Activated T-cell treated with anti-CD3 and anti-CD28 coated beads for 48 hours (primary cell): ENCODE measurements at places on chromosomes 5 and 9.
A peak's percentile ranks its signal among the peaks of the same experiment; 100 is the strongest.

- no peak for DNase-seq
Observed at GRCh38 chr5:130514984-130515690, 610.9 kb downstream of the CHSY3 start.

- peak; percentile 68 for DNase-seq
Observed at GRCh38 chr5:179806250-179807048, at the start of gene MGAT4B. Gene MGAT4B, minus strand, starts transcription at chr5:179806866. Its CDS starts 283 bp downstream, at chr5:179806583.

DNA sequence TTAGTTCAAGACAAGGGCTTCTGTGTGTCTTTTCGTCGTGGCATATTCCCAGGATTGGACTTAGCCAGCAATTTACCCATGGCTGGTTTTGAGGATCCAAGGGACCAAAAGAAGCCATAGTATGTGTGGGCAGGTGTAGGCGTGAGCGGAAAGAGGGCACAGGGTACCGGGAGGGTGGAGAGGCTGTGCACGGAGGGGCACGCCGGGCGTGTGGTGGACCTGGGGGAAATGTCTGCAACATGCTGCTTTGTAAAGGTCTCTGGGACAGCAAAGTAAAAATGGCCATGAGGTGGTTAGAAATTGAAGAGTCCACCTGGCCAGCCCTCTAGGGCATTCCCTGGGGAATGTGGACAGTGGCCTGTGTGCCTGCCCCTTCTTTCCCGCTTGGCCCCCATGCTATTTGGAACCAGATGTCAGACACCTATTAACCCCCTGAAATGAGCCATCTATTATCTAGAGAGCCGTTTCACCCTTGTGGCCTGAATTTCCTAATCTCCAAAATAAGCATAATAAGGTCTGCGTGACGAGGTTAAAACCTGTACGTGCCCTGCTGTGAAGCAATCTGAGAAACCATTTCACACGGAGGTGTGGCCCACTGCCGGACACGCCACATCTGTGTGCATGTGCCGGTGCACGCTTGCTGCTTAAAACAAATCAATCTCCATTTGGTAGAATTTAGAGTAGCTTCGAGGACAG, 5.1 kb downstream of the FLT4 start:
- DNase-seq: no peak

- DNase-seq: no peak
Observed at GRCh38 chr9:131982671-131983239, 96.9 kb downstream of the MED27 start.

DNA sequence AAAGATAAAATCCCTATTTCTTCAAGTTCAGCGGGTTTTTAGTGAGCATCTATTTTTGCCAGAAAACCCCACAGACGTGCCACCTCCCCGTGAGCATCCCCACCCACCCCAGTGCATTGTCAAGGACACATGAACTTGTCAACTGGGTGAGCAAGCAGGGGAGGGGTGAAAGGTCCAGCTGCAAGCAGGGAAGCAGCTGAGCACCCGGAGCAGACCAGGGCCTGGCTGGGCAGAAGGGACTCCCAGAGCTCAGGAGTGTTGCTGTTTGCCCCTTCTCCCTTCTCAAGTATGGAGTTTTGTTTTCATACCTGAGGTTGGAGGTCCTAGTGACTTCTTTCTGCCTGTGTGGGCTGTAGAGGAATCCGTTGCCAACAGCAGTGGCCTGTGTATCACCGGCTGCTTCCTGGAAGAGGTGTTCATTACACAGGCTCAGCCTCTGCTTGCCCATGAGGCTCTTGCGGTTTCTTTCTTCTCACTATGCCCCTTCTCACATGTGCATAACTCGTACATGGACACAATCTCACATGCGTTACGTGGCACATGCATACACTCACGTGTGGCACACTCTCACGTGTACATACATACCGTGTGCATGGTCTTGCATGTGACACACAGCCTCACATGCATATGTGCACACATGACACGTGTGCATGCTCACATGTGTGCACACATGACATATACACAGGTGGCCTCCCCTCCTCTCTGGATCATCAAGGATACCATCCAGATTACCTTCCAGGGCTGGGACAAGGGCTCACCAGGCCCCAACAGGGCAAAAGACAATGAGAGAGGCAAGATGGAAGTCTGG, 126.7 kb downstream of the MVB12B start:
- DNase-seq: no peak

- DNase-seq: no peak
Observed at GRCh38 chr5:107739661-107740060, 68.9 kb upstream of the EFNA5 start.

- no peak for DNase-seq
Observed at GRCh38 chr9:99261923-99262322, 39.8 kb downstream of the SEC61B start.

DNA sequence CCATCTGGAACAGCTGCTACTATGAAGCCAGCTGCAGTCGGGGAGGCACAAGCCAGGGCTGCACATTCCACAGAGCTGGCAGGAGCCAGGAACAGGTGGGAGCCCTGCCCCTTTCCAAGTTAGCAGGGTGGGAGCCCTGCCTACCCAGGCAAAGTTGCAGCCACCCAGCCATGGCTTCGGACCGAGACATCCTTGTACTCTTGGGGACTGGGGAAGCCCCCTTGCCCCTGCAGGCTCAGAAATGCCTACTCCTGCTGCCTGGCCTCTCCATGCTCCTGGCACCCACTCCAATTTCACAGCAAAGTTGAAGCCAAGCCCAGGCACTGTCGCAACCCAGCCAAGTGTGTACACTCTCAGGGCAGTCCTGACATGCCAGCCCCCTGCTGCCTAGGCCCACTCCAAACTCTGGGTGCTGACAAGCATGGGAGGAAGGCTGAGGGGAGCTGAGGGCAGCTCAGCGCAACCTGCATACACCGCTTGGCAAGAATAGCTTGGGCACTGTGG, 165.1 kb downstream of the RNF180 start:
- DNase-seq: no peak

DNA sequence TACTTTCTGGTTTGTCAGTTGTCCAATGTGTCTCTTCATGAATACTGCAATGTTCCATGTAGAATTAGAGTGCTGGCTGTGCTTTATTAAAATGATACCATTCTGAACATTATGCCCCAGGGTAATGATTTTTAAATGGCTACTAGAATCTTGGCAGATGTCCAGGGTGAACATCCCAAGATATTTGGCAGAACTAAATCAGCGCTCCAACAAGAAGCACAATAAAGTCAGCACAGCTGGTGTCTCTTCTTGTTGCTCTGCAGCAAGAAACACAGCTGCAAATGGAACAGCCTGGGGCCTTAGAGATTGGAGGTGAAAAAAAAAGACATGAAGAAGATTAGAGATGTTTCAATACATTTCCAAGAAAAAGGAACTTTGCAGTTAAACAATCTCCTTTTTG, 248.3 kb downstream of the CDH18 start:
- DNase-seq: no peak

- DNase-seq: no peak
Observed at GRCh38 chr5:7878381-7878873, 9.5 kb downstream of the MTRR start.

- DNase-seq: no peak
Observed at GRCh38 chr9:127683723-127684122, 23.1 kb upstream of the CFAP157 start.

- no peak for DNase-seq
Observed at GRCh38 chr5:145101246-145101645, 733.9 kb downstream of the PRELID2 start.

- no peak for DNase-seq
Observed at GRCh38 chr5:32357658-32358057, 44.9 kb upstream of the MTMR12 start.

- DNase-seq: no peak
Observed at GRCh38 chr5:151885138-151885908, 39.3 kb downstream of the GLRA1 start.

GRCh38 chr9:38638881-38639576, 18.6 kb upstream of the ANKRD18A start:
- DNase-seq: no peak

DNA sequence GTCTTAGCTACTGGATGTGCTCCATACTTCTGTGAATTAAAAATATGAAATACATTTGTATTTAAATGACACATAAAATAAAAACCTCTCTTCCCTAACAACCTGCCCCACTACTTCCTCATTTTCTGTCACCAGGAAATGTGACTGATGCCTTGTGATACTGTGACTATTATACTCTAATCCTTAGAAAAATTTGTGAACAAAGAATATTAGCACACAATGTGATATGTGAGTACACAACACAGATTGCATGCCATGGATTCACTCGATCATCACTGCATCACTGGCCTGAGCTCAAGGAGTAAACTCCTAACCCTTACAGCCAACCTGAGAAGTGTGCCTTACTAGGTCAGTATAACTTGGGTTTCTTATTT, 281.0 kb downstream of the EFNA5 start:
- DNase-seq: no peak

DNA sequence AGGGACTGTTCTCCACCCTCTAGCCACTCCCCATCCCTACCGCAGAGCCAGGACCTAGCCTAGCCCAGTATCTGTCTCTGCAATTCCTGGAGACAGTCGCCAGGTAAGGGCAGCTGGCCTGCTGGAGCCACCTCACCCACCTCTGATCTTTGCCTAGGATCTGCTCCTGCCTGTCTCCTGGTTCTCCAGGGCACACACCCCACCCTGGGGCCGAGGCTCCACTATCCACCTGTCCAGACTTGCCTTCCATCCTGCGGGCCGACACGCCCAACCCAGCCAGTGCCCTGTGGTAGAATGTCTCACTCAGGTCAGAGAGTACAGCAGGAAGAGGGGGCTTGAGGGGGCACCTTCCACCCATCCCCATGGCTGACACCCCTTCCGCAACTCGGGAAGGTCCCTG, 15.7 kb upstream of the AQP7 start:
- no peak for DNase-seq

- DNase-seq: no peak
Observed at GRCh38 chr5:96370976-96371375, 62.1 kb downstream of the PCSK1 start.

- no peak for DNase-seq
Observed at GRCh38 chr5:58640011-58640410, 57.1 kb downstream of the RAB3C start.

- no peak for DNase-seq
Observed at GRCh38 chr9:18143073-18143745, 330.7 kb upstream of the ADAMTSL1 start.

GRCh38 chr9:128389395-128390149, 18.4 kb downstream of the URM1 start:
- no peak for DNase-seq

GRCh38 chr5:80318212-80318611, 1.6 kb upstream of the SPZ1 start:
- DNase-seq: no peak

DNA sequence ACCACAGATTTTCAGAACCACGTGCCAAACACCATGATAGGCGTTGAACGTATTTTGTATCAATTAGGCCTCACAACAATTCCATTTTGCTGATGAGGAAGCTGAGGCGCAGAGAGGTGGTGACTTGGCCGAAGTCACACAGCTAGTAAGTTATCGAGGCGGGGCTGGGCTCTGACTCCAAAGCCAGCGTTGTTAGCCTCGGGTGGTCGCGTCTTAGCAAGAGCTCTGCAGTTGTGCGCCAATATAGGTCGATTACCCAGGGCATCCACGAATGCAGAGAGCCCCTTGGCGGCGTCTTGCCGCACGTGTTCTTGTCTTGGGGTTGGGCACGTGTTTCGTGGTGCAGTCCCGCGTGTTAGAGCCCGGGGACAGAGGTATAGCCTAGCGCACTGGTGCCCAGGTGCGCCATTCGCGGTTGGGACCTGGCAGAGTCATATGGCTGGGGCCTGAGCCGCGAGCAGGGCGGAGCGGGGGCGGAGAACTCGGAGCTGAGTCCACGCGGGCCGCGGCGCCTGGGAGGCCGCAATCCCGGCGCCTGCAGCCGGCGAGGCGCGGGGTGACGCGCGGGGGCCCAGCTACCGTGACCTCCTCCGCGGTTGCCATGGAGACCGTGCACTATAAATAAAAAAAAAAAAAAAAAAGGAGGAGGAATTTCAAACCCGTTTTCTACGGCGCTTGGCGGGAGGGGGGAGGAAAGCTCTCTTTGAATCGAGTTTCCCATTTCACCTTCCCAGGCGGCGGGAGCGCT, 62.3 kb downstream of the CXXC5 start:
- peak; percentile 41 for DNase-seq

DNA sequence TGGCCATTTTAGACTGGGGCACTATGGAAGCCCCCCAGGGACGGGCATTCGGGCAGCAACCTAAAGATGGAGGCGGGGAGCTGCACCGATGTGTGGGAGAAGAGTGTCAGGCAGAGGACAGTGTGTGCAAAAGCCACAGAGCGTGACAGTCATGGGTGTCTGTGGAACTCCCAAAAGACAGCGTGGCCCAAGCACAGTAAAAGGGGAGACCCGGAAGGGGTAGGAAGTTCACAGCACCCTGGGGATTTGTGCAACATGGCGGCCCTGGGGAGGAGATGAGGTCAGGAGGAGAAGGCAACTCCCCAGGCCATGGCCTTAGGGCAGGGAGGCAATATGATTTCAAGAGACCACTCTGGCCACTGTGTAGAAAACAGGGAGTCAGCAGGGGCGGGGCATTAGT, 38.9 kb upstream of the FGF1 start:
- DNase-seq: no peak

- DNase-seq: no peak
Observed at GRCh38 chr5:42591015-42591414, 165.6 kb upstream of the CCDC152 start.

GRCh38 chr5:169812786-169813185, 167.5 kb downstream of the INSYN2B start:
- DNase-seq: no peak

- no peak for DNase-seq
Observed at GRCh38 chr5:154485850-154486426, 7.9 kb upstream of the HAND1 start.

GRCh38 chr5:33184367-33184766, 256.4 kb upstream of the TARS1 start:
- DNase-seq: no peak

DNA sequence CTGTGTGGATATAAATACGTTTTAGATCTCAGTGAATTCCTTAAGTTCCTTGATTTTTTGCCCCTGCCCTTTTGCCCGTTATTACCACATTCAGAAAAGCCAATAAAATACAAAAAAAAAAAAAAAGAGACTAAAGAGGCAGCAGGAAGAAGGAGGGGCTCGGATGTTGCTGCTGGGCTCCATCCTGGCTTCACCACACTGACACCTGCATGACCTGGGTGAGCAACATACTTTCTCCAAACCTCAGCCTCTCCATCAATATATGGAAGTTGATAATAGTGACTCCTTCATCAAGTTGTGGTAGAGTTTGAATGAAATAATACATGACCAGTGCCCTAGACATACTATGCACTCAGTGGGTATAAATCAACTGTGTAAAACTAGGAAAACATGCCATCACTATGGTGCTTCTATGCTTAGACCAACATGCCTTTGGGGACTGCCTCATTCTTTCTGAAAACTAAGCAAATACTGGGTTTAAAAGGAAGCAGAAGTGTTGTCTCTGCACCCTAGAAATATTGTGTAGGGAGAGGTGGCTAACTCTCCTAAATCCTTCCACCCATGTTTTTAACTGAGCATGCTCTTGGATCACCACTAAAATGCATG, 243.0 kb downstream of the PIK3R1 start:
- no peak for DNase-seq
